Thoracic aorta (tissue), 2 donors: ENCODE measurements at places on chromosomes 1 and 21. TPM values are rescaled to one million over a fixed set of nuclear protein-coding genes. Genes with fewer than 3 reads are reported as not detected.

The MAB21L3 gene
- total RNA-seq = not detected

GRCh38 chr21:14591882-14592281 lies 45.8 kb upstream of the SAMSN1 start:
- H3K27me3 ChIP-seq = no peaks in the 10 kb centered on the region
- no peak overlapping the region for H3K4me3 ChIP-seq
- no peak overlapping the region for H3K27ac ChIP-seq
- no peaks in the 10 kb centered on the region for H3K36me3 ChIP-seq
- no peaks in the 10 kb centered on the region for H3K4me1 ChIP-seq

DNA sequence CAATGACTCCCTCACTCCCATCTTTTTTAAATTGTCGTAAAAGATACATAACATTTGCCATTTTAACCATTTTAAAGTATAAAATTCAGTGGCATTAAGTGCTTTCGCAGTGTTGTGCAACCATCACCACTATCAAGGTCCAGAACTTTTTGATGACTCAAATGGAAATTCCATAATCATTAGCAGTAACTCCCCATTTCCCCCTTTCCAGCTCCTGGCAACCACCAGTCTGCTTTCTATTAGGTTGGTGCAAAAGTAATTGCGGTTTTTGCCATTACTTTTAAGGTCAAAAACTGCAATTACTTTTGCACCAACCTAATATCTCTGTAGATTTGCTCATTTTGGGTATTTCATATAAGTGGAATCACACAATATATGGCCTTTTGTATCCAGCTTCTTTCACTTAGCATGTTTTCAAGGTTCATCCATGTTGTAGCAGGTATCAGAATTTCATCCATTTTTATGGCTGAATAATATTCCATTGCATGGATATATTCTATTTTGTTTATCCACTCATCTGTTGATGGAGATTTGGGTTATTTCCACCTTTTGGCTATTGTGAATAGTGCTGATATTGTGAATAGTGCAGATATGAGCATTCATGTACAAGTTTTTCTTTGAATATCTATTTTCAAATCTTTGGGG lies 159.7 kb downstream of the HIVEP3 start:
- no peaks in the 10 kb centered on the region for H3K27me3 ChIP-seq
- H3K27ac ChIP-seq = no peak overlapping the region
- H3K36me3 ChIP-seq = no peaks in the 10 kb centered on the region
- no peaks in the 10 kb centered on the region for H3K4me1 ChIP-seq
- no peak for DNase-seq
- H3K4me3 ChIP-seq = no peak overlapping the region

DNA sequence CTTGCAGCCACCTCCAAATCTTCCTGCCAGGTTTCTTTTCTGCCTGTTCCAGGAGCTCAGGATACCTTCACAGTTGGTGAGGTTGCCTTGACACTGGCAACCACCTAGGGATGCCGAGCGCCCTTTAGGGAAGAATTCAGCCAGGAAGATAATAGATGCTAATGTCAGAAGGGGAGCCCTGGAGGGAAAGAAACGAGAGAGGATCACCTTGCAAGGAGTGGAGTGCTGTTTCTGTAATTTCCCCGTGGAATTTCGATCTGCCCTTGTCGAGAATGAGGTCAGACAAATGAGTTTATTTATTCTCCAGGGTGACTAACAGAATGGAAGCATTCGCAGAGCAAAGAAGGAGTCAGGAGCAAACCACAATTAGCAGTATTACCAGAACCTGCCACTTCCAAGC lies 315.8 kb upstream of the KAZN start:
- H3K36me3 ChIP-seq = no peaks in the 10 kb centered on the region
- no peak overlapping the region for H3K4me3 ChIP-seq
- no peaks in the 10 kb centered on the region for H3K4me1 ChIP-seq
- H3K27me3 ChIP-seq = no peaks in the 10 kb centered on the region
- DNase-seq = no peak

DNA sequence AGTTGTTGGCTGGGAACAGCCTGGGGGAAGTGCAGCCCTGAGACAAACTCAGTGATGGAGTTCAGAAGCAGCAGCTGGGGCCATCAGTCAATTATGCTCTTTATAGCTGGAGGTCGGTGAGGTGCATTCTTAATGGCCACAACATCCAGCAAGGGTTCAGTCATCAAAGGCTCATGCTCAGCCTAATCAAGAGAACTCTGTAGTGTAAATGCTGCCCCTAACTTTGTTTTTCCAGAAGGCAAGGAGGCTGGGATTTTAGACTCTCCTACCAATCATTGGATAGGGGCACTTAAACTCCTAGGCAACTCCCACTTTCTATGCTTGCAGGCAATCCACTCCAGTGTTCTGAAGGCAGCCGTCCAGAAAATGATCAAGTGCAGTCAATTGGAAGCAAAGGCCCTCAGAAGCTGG lies 15.0 kb upstream of the RGS4 start:
- H3K4me1 ChIP-seq = no peaks in the 10 kb centered on the region
- DNase-seq = no peak
- no peak overlapping the region for H3K4me3 ChIP-seq
- H3K27me3 ChIP-seq = no peaks in the 10 kb centered on the region
- no peak overlapping the region for H3K27ac ChIP-seq
